ENCODE measurements at places on chromosomes 12 and 14. TPM values are rescaled to one million over a fixed set of nuclear protein-coding genes. Genes with fewer than 3 reads are reported as not detected.

Gene SERPINA10
- total RNA-seq: not detected

Gene COX8C
- not detected for total RNA-seq

Gene OR6C2
- not detected for total RNA-seq

Gene FBXO34
- total RNA-seq: 22.0 TPM

Gene SMCO2
- total RNA-seq: not detected

Gene LALBA
- total RNA-seq: not detected

Gene CDCA4
- 8.0 TPM for total RNA-seq

Gene NTF3
- total RNA-seq: 1.2 TPM
